ENCODE measurements at places on chromosomes 4 and X.

- DNase-seq = no peak
Measured at GRCh38 chr4:40506066-40506465, 123.6 kb downstream of the RBM47 start.

GRCh38 chr4:813900-814299 is 12.0 kb downstream of the CPLX1 start:
- no peak for DNase-seq

GRCh38 chr4:6200922-6201362 is 593 bp upstream of the JAKMIP1 start:
- no peak for DNase-seq

GRCh38 chrX:29903360-29903759 is 312.0 kb upstream of the MAGEB2 start:
- DNase-seq = no peak

- no peak for DNase-seq
Measured at GRCh38 chrX:25869761-25870160, 268.4 kb upstream of the MAGEB18 start.

- no peak for DNase-seq
Measured at GRCh38 chr4:176185051-176185450, 10.3 kb downstream of the SPATA4 start.

GRCh38 chrX:24243188-24243587 is 70.7 kb downstream of the SUPT20HL2 start:
- no peak for DNase-seq

GRCh38 chr4:63430105-63430504 is 979.1 kb downstream of the TECRL start:
- DNase-seq = no peak

DNA sequence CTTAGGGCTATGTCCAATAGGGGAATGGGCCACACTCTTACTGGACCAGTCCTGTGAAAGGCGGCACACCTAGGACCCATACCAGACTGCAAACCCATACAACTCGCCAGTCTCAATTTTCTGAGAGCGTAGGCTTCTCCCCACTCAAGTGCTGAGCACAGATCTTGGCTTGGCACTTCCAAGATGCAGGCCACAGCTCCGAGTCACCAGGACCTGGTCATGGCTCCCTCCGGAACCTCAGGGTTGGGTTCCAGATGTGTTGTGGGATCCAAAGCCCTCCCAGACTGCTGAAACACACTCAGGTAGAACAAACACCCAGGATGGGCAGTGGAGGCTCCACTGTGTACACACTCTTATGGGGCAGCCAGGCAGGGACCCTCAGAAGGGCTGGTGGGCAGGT is 103.3 kb downstream of the TMEM144 start:
- no peak for DNase-seq

GRCh38 chr4:44438687-44439086 is 9.9 kb downstream of the KCTD8 start:
- DNase-seq = no peak

- DNase-seq = no peak
Measured at GRCh38 chrX:45824471-45824870, 623.8 kb upstream of the DIPK2B start.

- no peak for DNase-seq
Measured at GRCh38 chr4:22416403-22416802, 99.5 kb downstream of the ADGRA3 start.
